Ascending aorta (tissue), 2 donors: ENCODE measurements at places on chromosomes 12 and 14. TPM values are rescaled to one million over a fixed set of nuclear protein-coding genes. Genes with fewer than 3 reads are reported as not detected.

- peak; percentile 27 for DNase-seq
Observed at GRCh38 chr14:34496679-34497513, 34.9 kb upstream of the SPTSSA start.

- DNase-seq: no peak
Observed at GRCh38 chr12:117896009-117896408, 72.8 kb downstream of the KSR2 start.

GRCh38 chr14:66284346-66284745 lies 201.8 kb upstream of the CCDC196 start:
- no peak for DNase-seq

DNA sequence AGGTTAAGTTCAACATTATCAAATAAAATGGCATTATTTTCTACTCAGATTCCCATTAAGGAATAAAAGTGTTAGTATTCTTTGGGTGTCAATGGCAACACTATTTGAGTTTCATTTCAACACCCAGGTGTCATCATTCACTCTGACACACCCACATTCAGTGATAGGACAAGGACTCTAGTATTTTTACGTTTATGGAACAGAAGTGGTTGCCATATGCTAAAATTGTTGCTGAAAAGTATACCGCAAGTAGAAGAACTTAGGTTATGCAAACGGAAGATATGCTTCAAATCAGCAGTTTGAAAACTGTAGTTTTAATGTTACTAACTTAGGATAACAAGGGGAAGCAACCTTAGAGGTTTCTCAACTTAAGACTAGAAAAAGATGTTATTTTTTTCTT lies 20.0 kb upstream of the SGPP1 start:
- DNase-seq: no peak

The KLHL33 gene
- total RNA-seq: not detected

The TSPAN19 gene
- total RNA-seq: not detected

The ZDHHC22 gene
- total RNA-seq: not detected

GRCh38 chr12:19410211-19410610 lies 29.1 kb upstream of the AEBP2 start:
- no peak for DNase-seq

The RASSF8 gene
- 92.1 TPM for total RNA-seq

DNA sequence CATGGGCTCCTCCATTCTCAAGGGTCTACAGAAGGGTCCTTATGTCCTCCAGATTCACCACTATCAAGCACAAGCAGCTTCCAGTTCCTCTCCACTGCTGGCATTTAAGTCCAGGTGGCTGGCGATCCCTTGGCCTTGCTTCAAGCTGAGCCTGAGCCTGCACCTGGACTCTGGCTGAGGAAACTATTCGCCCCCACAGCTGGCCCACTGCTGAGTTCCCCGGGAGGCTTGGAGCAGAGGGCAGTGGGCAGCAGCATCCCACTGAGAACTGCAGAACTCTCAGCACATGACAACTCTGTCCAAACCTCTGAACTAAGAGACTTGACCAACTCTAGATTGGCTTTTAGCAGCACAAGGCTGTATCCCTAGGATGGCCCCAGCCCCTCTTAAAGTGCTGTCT lies 11.3 kb upstream of the RABGGTA start:
- DNase-seq: no peak

GRCh38 chr12:79826267-79827128 lies 108.4 kb downstream of the PPP1R12A start:
- no peak for DNase-seq

The MIPOL1 gene
- total RNA-seq: 8.6 TPM

DNA sequence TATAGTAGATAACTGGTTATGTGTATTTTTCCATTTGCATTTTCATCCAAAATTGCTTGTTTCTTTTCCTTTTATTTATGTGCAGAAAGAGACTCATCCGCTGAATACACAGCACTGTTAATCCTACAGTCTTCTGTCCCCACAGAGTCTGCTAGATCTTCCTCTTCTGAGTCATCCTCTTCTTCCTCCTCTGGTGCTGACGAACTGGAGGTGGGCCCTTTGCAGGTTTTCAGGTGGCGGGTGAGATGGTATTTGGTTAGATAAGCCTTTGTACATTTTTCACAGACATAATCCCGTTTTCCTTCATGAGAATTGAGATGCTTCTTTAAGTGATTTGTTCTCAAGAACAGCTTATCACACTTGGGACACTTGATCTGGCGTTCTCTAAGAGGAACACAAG lies 26.8 kb downstream of the PRDM4 start:
- DNase-seq: no peak

- DNase-seq: no peak
Observed at GRCh38 chr14:69268223-69268622, 8.3 kb downstream of the GALNT16 start.

GRCh38 chr12:40188558-40189320 lies 36.1 kb upstream of the LRRK2 start:
- DNase-seq: no peak

The CLEC6A gene
- total RNA-seq: not detected

DNA sequence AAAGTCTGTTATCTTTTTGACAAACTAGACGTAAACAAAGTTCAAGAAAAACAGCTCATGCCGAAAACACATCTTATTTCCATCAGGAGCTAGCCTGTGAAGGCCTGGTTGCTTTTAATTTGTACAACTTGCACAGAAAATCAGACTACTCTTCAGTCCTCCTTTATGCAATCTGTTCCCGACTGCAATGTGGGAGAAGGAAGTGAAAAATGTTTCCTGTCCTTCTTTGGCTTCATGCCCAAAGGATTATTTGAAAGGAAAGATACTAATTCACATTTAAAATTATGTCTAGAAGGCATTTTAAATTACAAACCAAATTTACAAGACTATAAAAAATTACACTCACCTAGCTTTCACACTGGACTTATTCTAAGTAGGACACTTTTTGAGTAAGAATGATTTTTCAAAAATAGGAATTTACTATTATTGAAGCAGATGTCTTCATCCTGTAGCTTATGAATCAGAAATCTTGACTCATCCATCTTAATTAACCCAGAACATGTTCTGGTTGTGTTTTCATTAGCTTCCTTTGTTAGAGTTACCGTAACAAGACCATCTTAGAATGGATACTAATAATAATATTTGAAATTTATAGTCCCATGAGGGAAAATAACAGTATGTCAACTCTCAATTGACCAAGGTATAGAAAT lies 272.6 kb downstream of the PRKD1 start:
- no peak for DNase-seq

DNA sequence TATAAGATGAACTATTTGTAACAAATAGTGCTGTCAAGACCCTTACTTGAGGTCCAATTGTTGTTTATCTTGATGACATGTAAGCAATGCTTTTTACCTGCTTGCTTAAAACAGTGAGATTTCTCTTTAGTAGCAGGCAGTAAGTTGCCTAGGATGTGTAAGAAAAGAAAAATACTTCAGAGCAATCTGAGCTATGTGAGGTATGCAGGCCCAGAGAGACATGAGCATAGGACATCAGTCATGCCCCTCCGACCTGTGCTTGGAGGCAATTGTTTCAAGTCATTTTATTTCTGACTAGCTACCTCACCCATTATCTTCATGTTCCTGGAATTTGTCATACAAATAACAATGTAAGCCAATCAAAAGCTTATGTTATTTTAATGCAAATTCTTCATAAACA lies 930.6 kb upstream of the FBXO33 start:
- DNase-seq: no peak

- DNase-seq: no peak
Observed at GRCh38 chr14:68828698-68829097, 35.8 kb upstream of the ZFP36L1 start.

DNA sequence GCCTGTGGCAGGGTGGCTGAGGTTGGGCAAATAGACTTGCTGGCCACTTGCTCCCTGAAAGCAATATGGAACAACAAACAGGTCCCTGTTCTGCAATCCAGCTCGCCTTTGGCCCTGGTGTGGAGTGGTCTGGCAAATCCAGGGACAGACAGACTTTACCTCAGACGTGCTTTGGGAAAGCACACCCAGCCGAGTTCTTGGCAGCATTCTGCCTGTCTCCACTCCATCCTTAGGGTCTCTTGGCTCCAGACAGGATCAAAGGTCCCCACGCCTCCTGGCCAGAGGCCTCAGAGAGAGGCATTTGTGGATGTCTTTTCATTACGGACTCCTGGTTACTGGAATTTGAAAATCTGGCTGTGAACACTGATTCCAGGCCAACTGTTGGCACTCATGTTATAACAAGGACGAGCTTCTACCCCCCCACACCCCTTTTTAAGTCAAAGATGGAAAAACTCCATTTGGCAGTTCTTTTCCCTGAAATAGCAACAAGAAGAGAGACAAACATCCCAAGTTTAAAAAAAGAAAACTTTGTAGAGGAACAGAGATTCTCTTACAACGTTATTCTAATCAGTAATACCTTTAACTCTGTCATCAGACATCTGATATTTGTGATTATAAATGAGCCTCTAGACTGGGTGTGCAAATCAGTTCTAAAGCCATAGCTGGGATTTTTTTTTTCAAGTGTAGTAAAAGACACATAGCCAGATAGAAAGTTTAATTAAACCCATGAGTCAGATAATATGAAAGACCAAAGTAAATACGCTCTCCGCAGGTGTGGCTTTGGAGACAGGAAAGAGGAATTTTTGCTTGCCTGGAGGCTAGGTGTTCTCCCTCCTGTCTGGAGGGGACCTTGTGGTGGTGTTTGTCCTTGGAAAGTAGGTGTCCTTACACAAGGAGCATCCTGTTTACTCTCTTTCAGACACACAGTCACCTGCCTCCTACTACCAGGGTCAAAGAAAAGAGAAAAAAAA lies 60.7 kb downstream of the GALNT8 start:
- DNase-seq: no peak

The CLEC4D gene
- total RNA-seq: not detected

- no peak for DNase-seq
Observed at GRCh38 chr12:114321524-114321923, 84.4 kb downstream of the TBX5 start.

DNA sequence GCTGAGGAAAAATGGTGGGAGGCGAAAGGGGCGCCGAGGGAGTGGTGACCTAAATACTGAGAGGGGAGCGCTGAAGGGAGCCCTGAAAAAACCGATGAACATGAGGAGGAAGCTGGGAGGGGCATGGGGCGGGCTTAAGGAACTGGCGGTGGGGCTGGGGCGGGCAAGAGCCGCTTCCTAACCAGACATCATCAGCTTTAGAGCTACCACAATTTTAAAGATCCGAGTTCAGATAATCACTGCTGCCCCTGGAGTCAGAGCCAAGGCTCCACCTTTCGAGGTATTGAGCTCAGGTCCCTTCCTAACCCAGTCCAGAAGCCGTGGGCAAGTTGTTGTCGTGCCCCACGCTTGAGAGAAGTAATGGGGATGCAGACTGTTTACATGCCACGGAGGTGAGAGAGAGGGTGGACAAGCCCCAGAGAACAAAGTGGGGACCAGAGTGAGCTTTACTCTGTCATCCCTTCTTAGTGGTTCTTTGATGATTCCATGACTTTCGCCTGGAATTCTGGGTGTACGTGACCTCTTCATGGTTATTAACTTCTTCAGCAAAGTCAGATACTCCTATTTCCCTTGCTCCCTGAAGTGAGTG lies 393 bp downstream of the ORMDL2 start:
- DNase-seq: no peak

DNA sequence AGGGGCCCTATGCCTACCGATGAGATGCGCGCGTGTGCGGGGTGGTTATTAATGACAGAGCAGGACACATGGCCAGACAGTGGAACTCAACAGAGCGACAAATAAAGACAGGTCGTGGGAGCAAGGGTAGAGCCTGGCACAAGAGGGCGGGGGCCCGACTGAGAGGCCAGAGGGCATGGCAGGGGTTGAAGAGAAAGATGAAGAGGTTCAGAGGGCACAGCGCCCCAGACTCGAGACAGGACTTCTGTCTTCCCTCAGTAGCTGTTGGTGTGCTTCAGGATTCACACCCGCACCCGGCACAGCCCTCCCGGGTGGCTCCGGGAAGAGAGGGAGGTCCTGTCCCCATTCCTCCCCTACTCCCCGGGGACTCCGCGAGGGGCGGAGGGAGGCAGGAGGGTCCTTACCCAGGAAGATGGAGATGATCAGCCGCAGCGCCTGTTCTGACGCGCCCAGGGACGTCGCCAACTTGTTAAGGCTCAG lies 366 bp downstream of the LPCAT3 start:
- no peak for DNase-seq

DNA sequence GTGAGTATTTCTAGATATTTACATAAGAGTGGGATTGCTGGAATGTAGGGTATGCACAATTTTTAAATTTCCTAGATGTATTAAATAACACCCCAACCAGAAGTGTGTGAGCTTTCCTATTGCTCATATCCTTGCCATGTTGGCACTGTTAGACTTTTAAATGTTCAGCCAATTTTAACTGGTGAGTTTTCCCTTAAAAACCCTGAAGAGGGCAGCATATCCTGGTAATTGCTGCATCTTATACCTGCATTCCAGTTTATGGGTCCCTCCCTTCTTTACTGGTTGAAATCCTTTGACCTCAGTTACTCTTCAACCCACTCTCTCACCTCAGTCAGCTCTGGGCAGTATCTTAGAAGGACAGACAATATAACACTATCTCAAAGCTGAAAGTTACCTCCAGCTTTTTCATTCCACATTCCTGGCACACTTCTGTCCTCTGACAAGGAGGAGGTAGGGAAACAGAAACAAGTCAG lies 270.6 kb downstream of the PAWR start:
- DNase-seq: no peak

DNA sequence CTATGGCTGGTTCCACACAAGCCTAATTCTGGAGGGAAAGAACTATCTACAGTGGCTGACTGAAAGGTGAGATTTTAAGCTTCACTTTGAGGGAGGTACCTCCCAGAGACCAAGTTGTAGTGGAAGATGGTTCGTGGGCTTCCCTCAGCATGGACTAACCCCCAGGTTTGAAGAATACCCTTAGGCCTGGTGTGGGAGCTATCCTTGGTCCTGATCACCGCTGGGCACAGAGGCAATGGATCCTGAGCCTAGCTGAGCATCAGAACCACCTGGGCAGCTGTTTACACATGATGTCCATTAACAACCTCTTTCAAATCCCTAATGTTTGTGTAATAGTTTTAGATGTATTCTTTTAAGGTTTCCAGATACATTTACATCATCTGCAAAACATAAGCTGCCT lies 10.3 kb downstream of the DAO start:
- no peak for DNase-seq

DNA sequence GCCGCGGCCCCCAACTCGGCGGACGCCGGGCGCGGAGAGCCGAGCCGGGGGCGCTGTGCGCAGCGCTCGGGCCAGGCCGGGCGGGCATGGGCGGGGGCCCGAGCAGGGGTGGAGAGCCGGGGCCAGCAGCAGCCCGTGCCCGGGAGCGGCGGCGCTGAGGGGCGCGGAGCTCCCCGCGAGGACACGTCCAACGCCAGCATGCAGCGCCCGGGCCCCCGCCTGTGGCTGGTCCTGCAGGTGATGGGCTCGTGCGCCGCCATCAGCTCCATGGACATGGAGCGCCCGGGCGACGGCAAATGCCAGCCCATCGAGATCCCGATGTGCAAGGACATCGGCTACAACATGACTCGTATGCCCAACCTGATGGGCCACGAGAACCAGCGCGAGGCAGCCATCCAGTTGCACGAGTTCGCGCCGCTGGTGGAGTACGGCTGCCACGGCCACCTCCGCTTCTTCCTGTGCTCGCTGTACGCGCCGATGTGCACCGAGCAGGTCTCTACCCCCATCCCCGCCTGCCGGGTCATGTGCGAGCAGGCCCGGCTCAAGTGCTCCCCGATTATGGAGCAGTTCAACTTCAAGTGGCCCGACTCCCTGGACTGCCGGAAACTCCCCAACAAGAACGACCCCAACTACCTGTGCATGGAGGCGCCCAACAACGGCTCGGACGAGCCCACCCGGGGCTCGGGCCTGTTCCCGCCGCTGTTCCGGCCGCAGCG lies 639 bp downstream of the FZD10 start:
- DNase-seq: no peak

The TPH2 gene
- total RNA-seq: not detected

- DNase-seq: no peak
Observed at GRCh38 chr14:78307671-78308070, 137.5 kb downstream of the NRXN3 start.

GRCh38 chr12:3966376-3966775 lies 93.2 kb upstream of the PARP11 start:
- DNase-seq: no peak
